ENCODE measurements at places on chromosomes 7 and 10.
A peak's percentile ranks its signal among the peaks of the same experiment; 100 is the strongest.

GRCh38 chr7:142808802-142809583 is 38.2 kb downstream of the PRSS2 start:
- no peak for DNase-seq

DNA sequence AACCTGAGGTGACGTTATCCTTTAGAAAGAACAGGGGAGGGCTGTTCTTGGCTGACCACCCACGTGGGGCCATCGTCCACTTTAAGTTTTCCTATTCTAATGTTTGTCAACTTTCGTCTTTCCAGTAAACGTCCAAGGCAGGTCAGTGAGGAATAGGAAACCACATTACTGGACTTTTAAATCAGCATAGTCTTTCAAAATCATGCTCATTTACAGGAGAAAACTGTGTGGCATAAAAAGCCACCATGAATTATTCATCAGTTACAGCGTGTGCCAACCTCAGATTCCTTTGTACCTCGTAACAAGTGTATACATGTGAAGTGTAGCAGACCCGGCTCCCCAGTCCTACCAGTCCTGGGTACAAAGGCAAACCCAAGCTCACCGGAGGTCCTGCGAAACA is 25.1 kb upstream of the ABLIM1 start:
- no peak for DNase-seq

- no peak for DNase-seq
Measured at GRCh38 chr7:140061607-140061930, 1.2 kb downstream of the PARP12 start.

DNA sequence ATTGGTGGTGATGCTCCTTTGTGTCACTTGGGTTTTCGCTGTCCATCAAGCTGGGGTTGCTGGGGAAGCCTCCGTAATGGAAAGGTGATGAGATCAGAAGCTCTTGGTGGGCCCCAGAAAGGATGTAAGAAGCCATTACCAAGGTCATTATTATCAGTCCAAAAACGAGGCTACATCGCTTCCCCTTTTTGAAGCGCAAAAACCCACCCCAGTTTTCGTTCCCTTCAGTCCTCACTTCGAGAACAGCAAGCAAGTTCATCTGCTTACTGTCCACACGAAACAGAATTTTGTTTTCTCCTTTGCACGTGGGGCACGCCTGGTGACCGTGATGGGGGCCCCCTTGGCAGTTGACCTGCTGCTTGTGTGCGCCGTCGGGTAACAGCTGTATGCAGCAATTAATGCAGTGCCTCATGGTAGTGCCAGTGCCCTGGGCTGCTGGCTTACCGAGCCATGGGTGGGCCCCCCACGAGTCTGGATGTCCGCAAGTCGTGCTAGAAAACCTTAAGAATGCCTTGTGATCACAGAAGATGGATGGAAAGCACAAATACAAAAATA is 47.5 kb downstream of the CHST15 start:
- no peak for DNase-seq

GRCh38 chr7:9761224-9761623 is 1212.4 kb upstream of the PHF14 start:
- DNase-seq, result no peak

GRCh38 chr7:155457544-155458110 is 302 bp upstream of the EN2 start:
- DNase-seq, result no peak

DNA sequence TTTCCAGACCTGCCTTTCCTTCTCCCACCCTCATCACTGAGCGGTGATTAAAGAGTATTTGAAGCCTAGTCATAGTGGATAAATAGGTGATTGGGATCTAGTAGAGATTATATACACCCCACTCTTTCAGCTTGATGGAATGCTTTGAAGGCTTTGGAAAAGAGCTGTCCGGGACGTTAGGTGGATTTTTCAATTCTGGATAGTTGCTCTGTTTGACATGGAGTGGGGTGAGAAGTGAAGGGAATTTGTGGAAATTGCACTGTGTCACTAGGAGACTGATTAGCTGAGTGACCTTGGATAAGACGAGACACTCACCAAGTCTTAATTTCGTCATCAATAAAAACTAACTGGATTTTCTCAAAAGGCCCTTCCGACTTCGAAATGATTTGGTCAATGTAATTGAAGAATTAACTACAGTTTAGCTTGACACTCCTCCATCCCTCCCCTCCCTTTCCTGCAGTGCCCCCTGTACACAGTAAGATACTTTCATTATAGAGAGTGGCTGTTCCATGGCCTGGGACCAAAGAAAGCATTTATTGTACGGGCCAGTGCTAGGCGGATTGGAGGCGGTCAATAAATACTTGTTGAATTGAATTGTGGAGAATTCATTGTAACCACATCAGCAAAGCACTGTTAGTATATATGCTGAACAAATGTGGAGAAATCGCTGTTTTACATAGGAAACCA is 962 bp downstream of the ZKSCAN1 start:
- no peak for DNase-seq

- peak; percentile 6 for DNase-seq
Measured at GRCh38 chr10:12042409-12042796, 206 bp downstream of the UPF2 start.

GRCh38 chr7:78924581-78924980 is 528.9 kb downstream of the MAGI2 start:
- DNase-seq, result no peak
